Effector CD4-positive, alpha-beta T cell (primary cell): ENCODE measurements at places on chromosomes 4 and X.

DNA sequence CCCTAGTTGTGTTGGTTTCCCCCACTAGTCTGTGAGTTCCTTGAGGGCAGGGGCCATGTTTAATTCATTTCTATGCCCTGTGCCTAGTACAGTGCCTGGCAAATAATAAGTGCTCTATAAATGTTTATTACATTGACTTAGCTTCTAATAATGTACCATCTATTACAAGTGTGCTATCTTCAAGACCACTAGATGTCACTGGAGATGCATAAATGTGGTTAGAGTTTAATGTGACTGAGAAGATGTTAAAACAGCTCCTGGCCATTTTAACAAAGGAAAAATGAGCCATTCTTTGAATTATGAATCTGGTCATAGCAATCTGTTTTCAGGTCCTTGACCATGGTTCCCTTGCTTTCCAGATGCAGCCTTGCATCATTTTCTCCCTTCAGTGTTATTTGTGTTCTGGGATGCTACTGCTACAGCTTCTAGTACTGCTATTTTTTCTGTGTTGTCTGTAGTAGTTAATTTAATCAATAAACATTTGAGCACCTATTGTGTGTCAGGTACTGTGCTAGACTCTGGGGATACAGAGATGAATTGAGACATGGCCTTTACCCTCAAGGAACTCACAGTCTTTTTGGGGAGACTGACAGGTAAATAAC lies 43.2 kb downstream of the SLC9A6 start:
- no peak for DNase-seq

- DNase-seq: no peak
Observed at GRCh38 chrX:132909643-132910042, 48.8 kb downstream of the HS6ST2 start.

DNA sequence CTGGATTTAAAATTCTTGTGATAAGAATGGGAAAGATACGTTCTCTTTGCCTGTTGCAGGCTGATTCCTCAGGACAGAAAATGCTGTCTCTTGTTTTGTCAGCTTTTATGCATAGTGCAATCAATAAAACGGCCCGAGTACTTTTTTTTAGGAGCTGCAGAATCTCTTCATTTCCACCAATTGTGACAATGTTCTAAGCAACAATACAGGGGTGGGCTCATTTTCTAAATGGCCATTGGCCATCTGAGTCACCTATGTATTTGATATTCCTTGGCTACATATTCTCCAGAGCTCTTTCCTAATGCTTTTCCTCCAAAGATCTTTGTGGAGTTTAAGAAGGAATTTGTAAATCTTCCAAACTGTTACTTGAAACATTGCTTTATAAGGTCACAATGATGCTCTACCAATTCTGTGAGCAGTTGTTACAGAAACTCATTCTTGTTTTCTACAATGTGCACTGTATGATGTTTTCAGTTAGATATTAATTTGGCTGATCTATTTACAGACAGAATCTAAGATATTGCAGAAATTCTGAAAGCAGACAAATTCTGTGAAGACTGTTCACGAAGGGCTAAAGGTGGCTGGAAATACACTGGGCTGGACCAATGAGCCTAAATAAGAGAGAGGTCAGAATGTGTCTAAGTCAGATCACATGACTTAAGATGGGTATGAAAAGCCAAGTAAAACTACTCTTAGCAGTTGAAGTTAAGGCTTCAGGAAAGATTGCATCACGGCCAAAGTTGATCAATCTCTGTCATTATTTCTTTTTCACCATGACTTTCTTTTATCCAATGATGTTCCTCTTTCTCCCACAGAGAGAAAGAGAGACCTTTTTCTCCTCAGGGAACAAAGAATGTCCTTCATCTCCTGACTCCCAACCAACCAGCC lies 33.4 kb downstream of the TAPT1 start:
- DNase-seq: no peak

- DNase-seq: no peak
Observed at GRCh38 chr4:142687547-142688275, 158.4 kb downstream of the INPP4B start.

DNA sequence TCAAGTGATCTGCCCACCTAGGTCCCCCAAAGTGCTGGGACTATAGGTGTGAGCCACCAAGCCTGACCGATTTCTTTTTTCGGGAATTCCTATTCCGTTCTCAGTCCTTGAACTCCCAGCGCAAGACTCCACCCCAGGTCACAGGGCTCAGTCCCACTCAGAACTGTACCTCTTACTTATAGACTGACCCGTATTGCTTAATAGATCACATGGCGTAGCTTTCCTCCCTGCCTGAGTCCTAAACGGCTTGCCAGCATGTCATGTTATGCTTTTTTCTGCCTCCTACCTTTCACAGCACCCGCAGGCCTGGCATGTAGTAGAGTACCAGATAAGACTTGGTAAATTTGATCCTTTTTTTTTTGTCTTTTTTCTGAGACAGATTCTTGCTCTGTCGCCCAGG lies 22.4 kb downstream of the SAT1 start:
- DNase-seq: no peak

DNA sequence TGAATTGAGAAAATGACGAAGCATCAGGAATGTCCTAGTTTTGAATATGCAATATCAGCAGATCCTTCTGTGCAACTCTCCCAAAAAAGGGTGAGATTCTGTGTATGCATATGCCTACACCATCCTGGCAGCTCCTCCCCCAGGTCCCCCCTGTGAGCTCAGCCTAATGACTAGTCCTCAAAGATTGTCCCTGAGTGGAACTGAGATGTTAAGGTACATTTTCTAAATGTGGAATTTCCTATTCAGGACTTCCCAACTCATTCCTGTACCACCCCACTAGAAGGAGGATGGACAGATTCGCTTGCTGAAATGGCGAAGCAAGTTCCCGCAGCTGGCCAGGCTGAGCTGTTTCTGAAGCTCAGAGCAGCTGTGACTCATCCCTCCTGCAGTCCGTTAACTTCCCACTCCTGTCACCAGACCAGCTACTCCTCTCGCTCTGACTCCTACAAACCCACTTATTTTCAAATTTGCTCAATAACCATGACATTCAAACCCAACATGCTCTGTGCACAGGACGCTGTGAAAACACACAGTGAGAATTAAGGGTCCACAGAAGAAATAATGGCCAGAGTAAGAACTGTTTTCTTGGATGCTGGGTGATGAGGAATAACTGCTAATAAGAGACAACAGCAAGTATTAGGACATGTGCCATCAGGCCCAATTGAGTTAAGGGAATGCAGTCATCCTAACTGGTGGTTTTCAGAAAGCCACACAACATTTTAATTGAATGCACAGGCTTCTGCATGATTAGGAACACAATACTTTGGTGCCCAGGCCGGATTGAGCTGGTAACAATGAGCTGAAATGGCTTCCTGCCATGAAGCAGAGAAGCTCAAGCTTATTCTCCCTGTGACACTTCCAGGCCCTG lies 40.0 kb upstream of the IRF2 start:
- no peak for DNase-seq
